Cortex of kidney (tissue), 1 donor: ENCODE measurements at places on chromosomes 7 and 10.
A peak's percentile ranks its signal among the peaks of the same experiment; 100 is the strongest.

GRCh38 chr10:110576220-110576619 lies 8.7 kb downstream of the SMC3 start:
- DNase-seq: no peak

DNA sequence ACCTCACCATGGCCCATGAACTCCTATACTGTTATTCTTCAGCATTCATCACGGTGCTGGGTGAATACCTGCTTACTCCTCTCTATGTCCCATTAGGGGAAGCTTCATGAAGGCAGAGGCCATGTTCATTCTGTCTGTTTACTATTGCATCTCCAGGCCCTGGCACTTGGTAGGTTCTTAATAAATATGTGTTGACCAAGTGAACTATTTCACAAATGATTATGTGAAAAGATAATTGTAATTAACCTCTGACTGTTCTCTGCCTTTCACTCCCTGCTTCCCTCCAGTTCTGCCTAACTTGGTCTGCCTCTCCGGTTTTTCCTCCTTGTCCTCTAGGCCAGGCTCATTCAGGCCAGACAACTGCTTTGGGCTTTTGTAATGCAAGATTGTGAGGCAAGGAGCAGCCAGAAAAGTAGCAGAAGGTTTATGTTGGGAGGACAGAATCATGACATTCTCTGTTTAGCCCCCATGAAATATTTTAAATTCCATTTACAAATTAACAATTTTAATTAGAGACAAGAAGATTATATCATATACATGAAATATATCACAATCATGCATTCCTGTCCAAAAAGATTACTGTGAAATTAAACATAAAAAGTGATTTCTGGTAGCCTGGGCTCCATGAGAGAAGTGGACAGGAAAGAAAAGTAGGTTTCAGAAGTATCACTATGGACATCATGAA lies 42.1 kb upstream of the PLXNA4 start:
- DNase-seq: no peak

DNA sequence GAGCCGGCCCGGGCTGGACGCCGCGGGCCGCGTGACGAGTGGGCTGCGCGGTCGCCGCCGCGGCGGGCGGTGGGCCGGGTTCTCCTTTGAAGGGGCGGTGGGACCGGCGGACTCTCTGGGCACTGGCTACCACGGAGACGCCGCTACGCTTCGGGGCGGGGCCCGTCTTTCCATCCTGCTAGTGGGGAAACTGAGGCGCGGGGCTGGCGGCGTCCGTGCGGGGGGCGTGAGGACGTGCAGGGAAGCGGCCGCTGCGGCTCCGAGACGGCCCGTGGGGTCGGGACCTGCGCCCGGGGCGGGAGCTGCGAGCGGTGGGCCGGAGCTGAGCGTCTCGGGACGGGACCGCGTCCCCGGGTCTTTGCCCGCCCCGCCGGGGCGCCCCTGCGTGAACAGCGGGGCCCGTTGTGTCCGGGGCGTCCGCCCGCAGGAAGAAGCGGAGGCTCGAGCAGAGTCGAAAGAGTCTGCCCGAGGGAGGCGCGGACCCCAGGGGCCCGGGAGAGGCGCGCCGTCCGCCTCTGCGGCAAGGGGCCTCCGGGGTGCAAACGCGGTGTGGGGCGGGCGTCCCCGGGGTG lies 548 bp upstream of the BNIP3 start:
- DNase-seq: no peak

GRCh38 chr10:79927111-79927828 lies 21.6 kb downstream of the SFTPD start:
- no peak for DNase-seq

GRCh38 chr10:26837139-26837538 lies 23.6 kb downstream of the ABI1 start:
- no peak for DNase-seq

DNA sequence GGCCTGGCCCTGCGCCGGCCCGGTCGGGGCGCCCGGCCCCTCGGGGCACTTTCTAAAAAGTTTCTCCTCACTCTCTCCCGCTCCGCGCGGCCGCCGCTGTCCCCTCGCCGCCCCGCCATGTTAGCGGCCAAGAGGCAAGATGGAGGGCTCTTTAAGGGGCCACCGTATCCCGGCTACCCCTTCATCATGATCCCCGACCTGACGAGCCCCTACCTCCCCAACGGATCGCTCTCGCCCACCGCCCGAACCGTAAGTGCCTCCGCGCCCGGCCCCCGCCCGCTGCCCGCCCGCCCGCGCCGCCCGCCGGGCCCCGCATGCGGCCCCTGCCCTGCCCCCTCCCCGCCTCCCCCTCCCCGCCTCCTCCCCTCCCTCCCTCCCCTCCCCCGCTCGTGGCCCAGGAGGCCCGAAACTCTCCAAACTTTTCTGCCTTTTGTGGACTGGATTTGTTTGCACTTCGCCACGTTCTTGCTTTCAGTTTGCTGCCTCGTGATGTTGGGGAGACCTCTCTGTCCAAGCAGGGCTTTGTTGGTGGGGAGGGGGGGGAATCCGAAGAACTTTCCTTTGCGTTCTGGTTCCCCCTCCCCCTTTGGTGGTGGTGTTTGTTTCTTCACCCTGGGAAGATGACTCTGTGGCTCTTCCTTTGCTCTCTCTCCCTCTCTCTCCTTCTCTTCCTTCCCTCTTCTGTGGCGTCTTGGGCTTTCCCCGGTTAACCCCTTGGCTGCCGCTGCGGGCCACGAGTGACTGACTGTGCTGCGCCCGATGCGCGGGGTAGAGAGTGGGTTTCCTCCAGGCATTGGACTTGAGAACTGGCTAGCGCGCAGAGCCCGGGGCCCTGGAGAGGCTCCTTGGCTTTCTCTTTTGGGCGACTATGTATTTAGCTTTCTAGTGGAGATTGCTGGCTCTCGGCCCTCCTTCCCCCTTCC lies 1.6 kb downstream of the TCF7L2 start:
- DNase-seq: no peak

DNA sequence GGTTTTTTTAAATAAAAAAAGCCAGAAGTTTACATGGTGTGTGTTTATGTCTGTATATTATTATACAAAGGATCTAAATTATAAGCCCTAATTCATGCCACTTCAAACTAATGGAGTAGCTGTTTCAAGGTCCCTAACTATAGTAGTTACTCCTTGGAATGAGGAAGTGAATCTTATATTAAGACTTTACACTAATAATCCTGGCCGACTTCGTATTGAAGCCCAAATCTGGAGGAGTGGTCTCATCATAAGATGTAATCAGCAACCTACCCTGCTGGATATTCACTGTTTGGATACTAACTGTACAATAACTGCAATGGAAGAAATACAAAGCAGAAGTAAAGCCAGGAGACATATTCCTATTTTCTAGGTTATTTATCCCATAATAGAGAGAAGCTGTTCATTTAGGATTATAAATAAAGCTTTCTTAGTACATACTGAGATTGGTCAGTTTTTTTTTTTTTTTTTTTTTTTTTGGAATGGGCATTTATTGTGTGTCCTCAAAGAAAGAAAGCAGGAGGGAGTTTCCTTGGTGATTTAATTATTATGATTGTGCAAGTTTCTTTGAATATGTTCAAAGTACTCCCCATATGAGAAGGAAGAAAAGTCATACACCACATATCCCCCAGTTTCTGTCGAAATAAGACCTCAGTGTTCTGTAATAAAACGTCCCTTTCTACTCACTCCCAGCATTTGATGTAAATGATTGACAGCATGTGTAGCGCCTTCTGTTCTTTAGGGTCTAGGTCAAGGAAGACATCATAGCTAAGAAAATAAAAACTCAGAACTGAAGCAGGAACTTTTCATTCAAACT lies 397.8 kb downstream of the EXOC4 start:
- DNase-seq: no peak

DNA sequence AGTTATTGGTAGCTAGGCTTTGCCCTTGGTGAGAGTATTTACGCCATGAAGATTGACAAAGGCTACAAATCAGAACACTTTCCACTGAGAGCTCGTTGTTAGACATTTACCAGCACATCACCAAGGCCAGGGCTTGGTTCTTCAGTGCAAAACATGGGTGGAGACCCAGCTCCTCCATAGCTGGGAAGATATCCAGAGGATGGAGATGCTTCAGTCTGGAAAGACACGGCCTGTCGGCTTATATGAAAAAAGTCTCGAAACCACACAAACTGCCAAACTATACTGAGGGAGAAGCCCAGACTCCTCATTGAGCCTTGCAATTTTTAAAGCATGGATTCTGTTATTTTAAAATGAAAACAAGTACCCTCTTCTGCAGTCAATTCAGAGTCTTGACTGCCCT lies 83.4 kb upstream of the ANLN start:
- no peak for DNase-seq

DNA sequence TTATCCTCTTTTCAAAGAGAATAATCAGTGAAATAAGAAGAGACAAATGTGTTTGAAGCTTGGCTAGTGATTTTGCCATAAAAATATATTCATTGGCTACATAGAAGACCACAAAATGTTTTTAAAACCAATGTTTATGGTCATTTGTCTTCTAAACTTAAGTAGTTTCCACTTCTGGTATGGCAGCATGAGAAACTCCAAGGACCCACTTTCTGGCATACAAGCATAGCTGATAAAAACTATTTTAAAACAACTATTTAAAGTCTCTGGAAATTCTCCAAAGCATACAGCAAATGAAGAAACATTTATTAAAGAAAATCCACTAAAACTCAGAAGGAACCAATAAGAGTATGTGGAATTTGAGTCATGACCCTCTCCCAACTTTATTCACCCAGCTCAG lies 89.2 kb upstream of the TOMM7 start:
- DNase-seq: no peak

- no peak for DNase-seq
These were observed 7.4 kb downstream of the TAS2R41 start for GRCh38 chr7:143485094-143485493.

DNA sequence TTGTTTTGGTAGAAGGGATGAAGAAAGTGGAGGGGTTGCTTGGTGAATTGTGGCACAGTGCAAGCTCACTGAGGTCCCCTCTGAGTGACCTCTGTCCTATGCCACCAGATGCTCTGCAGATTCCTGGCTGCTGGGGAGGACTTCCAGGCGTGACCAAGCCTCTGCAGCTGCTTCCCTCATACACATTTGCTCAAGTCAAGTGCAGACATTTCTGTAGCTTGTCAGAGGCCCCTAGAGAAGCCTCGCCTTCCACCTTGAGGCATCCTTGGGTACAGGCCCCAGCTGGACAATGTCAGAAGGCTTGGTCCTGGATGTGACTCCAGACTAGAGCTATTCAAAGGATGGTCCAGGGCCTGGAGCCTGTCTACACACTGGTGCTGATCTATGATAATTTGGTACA lies 464.2 kb downstream of the PLXNA4 start:
- no peak for DNase-seq

GRCh38 chr7:100088621-100089457 lies at the start of gene COPS6:
Gene COPS6, plus strand, starts transcription at chr7:100088969. Its CDS starts 22 bp downstream, at chr7:100088991.
- peak; percentile 48 for DNase-seq

GRCh38 chr7:101185258-101185839 lies 5.3 kb upstream of the NAT16 start:
- DNase-seq: no peak

DNA sequence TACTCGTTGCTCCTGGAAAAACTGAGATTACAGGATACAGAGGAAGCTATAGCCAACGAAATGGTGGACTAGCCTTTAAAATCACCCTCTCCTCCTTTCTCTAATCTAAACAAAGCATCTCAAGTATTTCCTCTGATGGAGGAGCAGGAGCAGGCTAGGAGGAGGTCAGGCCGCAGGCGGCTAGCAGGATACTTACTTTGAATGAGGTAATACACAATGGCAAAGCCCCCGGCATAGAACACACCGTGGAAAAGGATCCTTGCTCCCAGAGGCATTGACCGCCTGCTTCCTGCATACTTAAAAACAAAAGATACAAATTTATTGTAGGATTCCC lies 64.4 kb downstream of the STK17A start:
- no peak for DNase-seq

DNA sequence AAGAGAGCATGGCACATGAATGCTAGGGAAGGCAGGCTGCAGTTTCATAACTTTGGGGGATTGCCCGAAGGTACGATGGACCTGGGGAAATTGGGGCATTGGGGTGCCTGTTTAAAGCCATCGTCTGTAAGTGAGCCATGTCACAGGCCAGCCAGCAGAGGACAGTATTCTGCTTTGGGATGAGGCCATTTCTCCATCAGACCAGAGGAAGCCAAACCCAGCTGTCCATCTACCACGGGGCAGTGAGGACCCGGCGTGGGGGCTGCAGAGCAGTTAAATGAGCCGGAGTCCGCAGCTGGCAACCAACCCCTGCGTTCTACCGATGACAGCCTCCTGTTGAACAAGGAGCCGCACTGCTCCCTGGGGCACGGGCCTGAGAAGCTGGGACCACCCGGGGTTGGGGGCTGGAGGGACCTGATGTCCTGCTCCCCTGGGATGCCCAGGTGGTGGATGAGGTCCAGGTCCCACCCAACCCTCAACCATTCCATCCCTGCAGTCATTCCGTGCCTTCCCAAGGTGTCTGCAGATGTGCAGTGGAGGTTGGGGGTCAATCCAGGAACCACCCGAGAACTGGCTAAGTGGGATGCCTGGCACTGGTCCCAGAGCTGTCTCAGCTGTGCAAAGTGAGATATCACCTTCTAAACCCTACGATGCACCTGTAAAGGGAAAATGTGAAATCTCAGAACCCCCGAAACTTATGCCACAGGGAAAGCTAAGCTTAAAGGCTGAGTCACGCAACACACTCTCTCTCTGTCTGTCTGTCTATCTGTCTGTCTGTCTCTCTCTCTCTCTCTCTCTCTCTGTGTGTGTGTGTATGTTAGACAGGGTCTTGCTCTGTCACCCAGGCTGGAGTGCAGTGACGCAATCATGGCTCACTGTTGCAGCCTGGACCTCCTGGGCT lies 12.1 kb upstream of the RHBDD2 start:
- DNase-seq: no peak

- no peak for DNase-seq
These were observed 734 bp downstream of the ABCB4 start for GRCh38 chr7:87474533-87475358.

DNA sequence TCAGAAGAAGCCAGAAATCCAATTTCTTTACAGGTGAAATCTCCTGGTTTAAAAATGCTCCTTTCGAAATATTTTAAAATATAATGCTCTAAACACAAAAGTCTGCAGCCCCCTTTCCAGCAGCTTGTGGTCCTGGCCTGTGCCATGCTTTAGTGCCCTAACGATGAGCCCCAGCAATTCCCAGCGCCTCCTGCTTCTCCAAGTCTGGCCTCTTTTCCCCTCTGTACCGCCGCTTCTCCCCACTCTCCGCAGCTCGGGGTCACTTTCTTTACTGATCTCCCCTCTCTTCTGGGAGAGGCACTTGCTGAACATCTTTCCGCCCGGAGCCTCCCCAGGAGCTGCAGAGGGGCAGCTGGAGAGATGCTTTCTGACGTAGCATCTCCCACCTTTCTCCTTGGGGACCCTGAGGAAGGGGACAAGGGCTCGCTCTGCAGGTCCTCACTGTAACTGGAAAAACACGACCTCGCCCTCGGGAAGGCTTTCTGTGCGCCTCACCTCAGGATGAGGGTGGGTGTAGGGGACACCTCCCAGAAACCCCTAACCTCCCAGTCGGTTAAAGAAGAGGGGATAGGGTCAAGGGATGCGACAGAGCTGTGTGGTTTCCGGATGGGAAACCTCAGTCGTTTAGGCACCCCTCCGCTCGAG lies 565 bp upstream of the INA start:
- DNase-seq: no peak

- DNase-seq: no peak
These were observed 8.4 kb downstream of the MLXIPL start for GRCh38 chr7:73615886-73616285.

GRCh38 chr10:122553341-122553740 lies 7.2 kb upstream of the DMBT1 start:
- no peak for DNase-seq

- DNase-seq: no peak
These were observed 77.1 kb upstream of the DUSP5 start for GRCh38 chr10:110420401-110421193.

GRCh38 chr10:7561216-7561893 lies 105.4 kb downstream of the ITIH5 start:
- DNase-seq: no peak

GRCh38 chr7:147432576-147432975 lies 1158.0 kb upstream of the C7orf33 start:
- DNase-seq: no peak

- DNase-seq: no peak
These were observed 24.2 kb upstream of the C10orf95 start for GRCh38 chr10:102475451-102476040.
